ENCODE measurements at places on chromosomes 16 and 17.

DNA sequence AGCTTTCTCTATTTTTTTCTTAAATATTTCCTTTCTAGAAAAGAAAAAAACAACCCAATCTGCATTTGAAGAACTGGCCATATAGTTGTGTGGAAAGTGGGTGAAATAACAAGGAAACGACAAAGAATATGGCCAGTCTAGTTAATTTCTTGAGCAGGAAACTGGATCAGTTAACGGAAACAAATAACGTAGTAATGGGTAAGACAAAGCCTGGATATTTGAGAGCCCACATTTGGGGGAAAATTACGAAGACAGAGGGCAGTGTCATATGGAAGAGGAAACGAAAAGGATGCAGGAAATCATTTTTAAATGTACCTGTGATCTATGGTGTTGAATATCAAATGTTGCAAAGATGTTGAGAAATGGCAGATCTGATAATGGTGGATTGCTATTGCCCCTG is 78.6 kb downstream of the HS3ST3A1 start:
- no peak for DNase-seq

DNA sequence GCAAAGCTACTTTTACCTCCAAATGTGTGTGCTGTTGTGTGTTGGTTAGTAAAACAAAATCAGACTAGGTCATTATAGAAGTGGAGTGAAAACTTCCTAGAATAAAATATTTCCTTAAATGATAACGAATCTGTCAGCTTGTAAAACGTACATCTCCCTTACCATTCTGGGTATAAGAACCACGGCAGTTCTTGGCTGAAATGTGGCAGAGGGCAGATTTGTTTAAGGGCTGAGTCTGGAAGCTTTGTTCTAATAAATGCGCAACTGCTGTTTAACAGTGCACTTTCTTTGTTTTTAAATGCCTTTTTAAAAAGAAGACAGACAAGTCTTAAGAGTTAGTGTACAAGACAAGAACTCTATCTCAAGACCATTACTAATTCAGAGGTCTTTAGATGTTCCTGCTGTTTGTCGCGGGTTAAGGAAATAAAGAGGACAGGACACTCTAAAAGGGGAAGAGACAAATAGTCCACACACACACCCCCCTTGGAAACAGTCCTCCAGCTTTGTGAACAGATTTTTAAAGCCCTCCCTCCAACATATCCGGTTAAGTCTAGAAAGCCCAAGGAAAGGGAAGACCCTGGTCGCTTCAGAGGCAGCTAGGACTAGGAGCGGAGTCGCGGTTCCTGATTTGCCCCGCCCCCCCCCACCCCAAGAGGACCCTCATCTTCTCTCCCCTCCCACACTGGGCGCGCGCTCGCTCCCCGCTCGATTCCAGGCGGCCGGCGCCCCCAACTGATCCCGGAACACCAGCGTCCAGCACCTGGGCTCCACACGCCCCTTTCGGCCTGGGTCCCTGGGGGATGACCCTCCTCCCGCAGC is 658 bp downstream of the SYNRG start:
- peak; percentile 9 for DNase-seq

DNA sequence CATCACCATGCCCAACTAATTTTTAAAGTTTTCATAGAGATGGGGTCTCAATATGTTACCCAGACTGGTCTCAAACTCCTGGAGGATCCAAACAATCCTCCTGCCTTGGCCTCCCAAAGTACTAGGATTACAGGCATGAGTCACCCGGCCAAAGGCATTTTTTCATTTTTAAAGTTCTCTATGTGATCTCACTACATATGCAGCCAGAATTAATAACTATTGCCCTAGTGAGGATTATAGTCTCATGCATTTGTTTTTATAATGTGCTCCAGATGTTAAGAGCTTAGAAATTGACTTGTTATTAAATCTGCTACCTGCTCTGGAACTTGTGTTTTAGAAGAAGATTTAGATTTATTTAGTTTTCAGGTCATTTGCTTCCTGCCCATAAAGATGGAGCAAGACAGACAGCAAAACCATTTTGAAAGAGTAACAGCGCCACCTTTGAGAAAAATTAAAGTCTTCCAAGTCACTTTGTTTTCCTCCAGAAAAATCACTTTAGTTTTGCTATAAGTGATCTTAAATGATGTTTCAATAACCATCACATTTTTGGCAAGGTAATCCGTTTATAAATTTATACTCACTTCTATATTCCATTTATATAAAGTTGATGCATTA is 79.5 kb downstream of the CA4 start:
- no peak for DNase-seq

DNA sequence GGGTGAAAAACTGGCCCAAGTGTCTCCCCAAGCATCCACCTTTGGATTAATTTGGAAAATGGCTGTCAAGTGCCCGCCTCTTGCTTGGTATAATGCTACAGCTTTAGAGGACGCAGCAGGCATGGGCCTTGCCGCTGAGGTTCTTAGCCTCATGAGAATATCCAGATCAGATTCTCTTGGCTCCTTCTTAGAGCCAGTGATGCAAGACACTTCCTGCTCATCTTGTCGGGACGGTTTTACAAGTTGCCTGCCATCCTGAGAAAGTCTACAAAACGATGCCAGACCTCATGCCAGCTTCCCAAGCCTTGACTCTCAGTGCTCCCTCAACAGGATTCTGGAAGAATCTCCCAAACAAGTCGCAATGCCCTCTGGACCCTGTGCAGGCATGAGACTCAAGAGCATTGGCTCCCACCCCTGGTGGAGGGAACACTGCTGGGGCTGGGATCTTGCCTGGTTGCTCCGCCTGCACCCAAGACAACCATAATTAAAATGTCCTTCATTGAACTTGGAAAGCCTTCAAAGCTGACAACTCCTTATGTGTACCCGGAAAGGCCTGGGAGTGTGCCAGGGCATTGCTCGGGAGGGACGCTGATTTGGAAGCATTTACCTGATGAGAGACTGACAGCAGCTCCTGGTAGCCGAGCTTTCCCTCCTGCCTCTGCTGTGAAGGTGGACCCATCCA is 25.8 kb upstream of the STH start:
- no peak for DNase-seq

DNA sequence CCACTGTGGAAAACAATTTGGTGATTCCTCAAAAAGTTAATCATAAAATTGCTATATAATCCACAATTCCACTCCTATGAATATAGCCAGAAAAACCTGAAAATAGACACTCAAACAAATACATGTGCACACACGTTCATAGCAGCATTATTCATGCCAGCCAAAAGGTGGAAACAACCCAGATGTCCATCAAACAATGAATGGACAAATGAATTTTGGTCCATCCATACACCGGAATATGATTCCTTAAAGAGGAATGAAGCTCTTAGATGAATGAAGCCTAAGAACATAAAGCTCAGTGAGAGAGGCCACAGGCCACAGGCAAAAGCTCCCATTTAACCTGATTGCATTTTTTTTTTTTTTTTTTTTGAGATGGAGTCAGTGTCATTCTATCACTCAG is 114.6 kb upstream of the TNRC6C start:
- no peak for DNase-seq

DNA sequence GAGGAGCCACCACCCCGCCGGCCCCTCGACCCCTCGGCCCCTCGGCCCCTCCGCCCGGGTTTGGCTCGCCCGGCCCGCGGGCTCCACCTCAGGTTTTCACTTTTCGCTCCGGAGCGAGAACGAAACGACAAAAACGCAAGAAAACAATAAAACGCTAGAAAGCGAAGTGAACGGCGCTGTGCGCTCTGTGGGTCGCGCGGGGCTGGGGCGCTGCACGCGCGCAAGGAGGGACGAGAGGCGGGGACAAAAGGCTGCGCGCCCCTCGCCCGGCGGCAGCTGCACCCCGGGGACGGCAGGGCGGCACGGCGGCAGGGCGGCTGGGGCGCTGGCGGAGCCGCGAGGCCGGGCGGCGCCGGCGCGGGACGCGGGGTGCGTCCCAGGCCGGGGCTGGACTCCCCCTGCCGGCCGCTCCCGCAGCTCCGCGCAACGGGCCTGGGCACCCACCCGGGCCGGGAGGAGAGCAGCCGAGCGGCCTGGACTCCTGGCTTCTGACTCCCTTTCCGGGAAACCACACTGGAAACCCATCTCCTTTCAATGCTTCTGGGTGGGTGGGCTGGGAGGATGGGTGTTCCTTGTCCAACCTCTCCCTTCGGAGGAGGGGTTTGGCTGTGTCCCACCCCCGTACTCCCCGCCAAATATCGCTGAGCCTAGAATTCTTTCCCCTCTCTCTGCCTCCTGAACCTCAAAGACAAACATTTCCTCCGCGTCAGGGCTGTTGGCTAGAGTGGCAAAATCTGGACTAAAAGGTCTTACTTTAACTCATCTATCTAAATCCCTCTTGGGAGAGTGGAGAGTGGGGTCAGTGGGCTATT is 9.9 kb downstream of the TBX2 start:
- no peak for DNase-seq

DNA sequence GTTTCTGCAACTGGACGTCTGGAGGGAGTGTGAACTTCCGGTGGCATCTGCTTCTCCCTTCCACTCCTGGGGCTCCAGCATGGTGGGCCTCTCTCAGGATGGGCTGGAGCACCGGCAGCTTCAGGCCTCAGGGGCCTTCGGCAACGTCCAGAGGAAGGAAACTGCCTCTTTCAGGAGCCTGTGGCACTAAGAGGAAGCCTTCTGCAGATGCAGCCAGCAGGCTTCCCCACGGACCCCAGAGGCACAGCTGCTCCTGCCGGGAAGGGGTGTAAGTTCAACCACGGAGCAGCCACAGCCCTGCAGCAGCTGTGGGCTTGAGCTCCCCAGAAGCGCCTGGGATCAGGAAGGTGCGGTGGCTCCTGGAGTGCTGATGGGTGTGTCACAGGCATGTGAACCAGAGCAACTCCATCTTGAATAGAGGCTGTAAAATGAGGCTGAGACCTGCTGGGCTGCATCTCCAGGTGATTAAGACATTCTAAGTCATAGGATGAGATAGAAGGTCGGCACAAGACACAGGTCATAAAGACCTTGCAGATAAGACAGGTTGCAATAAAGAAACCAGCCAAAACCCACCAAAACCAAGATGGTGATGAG is 50.8 kb upstream of the KLHDC4 start:
- no peak for DNase-seq

All from stimulated activated CD8-positive, alpha-beta memory T cell treated with anti-CD3 and anti-CD28 coated beads, Interleukin-15, amount 100 ng/mL, for 4 hours (primary cell).